ENCODE measurements at places on chromosomes 2 and 18.

- DNase-seq: no peak
Observed at GRCh38 chr18:34661464-34662087, 48.5 kb upstream of the DTNA start.

GRCh38 chr2:60884800-60885199 is 3.4 kb downstream of the REL start:
- no peak for DNase-seq

DNA sequence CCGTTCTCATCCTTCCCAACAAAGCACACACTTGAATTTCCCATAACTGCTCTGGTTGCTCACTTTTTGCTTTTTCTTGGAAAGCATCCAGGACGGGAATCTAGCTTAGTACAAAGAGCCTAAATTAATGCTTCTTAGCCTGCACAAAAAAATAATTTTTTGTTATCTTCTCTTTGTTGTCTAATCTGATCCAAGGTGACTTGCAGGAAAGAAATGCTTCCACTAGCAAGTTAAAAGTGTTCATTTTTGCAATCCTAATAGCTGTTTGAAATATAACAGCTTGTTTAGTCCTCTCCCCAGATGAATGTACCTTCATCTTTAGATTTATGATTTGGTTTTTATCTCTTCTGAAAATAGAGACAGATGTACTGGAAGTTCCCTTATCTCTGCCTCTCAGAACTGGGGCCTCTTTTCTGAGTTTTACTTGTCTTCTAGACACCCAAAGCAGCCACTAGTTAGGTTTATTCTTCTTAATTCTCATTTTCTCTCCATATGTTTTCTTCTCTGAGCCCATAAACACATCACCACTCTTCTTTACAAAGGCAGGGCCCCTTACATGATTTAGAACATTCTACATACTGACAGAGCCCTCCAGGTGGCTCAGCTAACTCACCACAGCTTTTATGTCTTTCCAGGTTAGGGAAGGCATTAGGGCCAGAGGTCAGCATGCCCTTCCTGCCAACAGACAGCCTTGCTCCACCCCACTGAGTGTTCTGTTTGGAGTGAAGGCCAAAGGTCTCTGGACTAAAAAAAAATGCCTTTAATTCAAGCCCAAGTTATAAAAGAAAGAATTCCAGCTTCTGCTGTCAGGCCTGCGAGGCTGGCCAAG is 74.7 kb upstream of the MAP4K3 start:
- no peak for DNase-seq

- DNase-seq: no peak
Observed at GRCh38 chr18:48800876-48801727, 149.7 kb downstream of the SMAD7 start.

GRCh38 chr2:230425377-230425776 is 9.4 kb downstream of the SP100 start:
- no peak for DNase-seq

- DNase-seq: no peak
Observed at GRCh38 chr18:3513481-3513880, 63.5 kb downstream of the TGIF1 start.

GRCh38 chr2:42928161-42928691 is 135.8 kb upstream of the HAAO start:
- DNase-seq: peak; percentile 89
